ENCODE measurements at places on chromosomes 12 and 14.

GRCh38 chr14:101908795-101909194 lies 55.6 kb upstream of the DYNC1H1 start:
- DNase-seq: no peak

- no peak for DNase-seq
Observed at GRCh38 chr14:94543449-94544124, 17.7 kb upstream of the SERPINA4 start.

GRCh38 chr12:95545731-95546490 lies 5.4 kb downstream of the USP44 start:
- no peak for DNase-seq

GRCh38 chr12:34054938-34055337 lies 32.6 kb downstream of the ALG10 start:
- DNase-seq: no peak

DNA sequence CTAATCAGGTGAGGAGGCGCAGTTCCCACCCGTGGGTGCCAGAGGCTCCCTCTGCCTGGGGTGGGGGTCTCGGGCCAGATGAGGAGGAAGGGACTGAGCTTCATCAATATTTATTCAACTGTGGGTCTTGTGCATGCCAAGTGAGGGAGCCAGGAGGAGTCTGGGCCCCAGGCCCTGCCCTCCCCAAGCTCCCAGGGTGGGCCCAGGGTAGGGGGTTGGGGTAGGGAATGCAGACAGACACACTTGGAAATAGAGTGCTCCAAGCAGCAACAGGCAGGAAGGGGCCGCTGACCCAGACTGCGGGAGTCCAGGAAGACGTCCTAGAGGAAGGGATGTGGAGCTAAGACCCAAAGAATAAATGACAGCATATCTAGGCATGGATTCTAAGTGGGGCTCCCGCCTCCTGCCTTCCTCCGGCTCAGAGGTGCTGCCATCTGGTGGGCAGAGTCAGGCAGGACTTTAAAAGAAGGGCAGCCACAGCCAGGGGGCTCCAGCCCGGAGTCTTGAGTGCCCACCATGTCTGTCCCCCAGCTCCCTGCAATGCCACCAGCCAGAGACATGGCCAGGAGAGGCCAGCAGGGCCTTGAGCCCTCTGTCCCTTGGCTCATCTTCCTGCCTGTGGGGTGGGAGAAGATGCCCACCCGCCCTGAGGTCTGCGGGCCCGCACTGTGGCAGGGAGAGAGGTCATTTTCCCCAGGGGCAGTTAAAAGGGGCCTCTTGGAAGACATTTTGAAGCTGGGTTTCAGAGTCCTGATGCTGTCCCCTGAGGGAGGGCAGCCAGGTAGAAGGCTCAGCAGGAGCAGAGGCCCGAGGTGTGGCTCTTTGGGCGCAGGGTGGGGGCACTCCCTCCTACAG lies 70.1 kb downstream of the PHETA1 start:
- DNase-seq: no peak

- no peak for DNase-seq
Observed at GRCh38 chr12:42677461-42677860, 87.9 kb upstream of the PRICKLE1 start.

DNA sequence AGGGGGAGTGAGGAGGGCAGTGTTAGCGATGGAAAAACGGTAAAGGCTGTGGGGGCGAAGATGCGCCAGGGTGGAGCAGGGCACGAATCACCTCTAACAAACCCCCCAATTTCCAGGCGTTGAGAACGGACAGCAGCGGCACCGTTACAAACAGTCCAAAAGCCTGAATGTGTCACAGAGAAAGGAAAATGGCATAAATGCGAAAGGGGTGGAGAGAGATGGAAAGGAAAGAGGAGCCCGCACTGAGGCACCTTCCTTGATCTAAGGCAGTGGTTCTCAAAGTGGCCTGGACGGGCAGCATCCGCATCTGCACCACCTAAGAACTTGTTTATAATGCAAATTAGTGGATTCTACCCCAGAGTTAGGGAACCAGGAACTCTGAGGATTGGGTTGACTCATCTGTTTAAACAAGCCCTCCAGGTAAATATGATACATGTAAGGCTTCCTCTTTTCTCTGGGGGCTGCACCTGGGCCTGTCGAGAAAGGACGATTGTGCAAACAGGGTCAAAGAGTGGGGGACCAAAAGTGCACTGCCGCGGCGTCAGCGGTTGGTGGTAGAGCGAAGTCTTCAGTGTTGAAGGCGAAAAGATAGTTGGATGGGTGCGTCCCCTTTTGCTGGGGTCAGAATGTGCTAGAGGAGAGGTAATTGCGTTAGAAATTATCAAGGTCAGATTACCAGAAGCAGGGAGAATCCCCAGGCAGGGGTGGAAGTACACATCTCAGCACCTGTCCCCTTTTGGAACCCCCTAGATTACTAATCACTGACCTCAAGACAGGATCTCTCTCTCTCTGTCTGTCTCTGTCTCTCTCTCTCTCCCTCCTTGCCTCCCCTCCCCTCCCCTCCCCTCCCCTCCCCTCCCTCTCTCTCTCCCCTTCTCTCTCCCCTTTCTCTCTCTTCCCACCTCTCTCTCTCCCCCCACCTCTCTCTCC lies 1.3 kb upstream of the KCNH5 start:
- DNase-seq: no peak

DNA sequence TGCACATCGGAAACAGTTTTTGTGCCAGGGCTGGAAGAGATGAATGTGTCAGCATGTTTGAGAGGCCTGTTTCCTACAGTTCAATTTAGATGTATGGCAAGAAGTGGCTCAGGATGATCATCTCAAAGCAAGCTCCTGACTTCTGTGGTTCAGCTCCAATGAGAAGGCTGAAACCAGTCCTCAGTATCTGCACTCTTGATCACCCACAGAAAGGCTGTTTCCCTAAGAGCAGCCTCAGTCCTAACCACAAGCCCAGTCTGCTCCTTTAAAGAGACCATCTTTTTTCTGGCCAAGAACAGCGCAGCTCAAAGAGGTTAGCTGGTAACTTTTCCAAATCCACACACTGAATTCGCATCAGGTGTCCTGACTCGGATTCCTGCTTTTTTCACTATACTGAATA lies 19.2 kb downstream of the CSRP2 start:
- no peak for DNase-seq

DNA sequence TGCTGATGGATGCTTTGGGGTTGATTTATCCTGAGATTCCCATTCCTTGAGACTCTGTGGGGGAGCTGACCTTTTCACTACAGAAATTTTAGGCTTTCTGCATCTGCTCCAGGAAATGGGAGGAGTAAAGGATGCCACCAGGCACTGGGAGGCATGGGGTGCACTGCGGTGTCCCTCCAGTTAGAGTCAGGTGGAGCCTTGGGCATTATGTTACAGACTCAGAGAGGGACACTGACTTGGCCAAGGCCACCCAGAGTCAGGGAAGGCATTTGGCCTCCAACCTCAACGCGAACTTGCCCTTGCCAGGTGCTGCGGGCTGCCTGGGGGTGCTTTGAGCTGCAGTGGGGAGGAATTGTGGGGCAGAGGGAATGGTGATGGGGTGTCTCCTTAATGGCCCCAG lies 58.0 kb upstream of the TBX3 start:
- no peak for DNase-seq

DNA sequence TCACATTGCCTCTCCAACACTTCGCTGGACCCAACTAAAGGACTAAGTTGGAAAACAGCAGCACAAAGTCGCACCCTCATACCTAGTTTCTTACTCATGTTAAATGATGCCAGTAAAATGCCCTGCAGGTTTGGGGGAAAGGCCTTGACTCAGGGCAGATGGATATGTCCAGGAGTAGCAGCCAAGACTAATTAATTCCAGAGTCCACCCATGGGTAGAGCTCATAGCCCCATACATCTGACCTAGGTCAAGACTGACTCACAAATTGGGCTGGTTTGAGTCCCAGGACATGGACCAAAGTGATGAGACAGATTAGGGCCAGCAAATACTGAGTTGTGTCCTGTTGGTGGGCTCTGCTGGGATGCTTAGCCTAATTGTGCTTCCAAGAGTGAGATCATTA lies 224.0 kb upstream of the BTG1 start:
- DNase-seq: no peak

- no peak for DNase-seq
Observed at GRCh38 chr12:107978201-107978600, 150.9 kb upstream of the WSCD2 start.

GRCh38 chr14:44609876-44610510 lies 102.9 kb upstream of the FSCB start:
- no peak for DNase-seq

DNA sequence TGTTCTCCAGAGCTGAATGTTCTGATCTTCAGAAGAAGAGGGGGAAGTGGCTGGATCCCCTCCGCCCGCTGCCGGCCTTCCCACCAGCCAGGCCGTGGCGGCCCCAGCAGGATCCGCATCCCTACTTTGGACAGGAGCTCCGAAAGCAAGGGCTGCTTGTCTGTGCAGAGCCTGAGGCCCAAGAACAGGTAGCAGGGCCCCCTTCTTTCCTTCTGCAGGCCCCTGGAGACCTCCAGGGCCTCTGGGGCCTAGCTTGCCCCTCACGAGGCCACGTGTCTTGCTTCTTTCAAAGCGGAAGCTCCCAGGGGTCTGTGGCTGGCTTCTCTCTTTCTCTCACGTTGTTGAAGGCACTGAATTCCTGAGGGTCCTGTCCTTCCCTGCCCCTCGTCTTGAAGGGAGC lies 13.2 kb downstream of the PGF start:
- DNase-seq: no peak

DNA sequence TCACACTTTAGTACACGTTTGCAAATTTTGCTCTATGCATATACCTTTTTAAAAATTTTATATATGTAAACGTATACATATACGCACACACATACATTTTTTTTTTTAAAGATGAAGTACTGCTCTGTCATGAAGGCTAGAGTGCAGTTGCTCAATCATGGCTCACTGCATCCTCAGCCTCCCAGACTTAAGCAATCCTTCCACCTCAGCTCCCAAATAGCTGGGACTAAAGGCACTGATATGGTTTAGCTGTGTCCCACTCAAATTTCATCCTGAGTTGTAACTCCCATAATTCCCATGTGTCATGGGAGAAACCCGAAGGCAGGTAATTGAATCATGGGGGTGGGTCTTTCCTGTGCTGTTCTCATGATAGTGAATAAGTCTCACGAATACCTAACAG lies 220.8 kb upstream of the CAND1 start:
- DNase-seq: no peak

GRCh38 chr12:107558816-107559382 lies 126.7 kb upstream of the PWP1 start:
- no peak for DNase-seq

- no peak for DNase-seq
Observed at GRCh38 chr14:41663473-41663850, 56.8 kb downstream of the LRFN5 start.

DNA sequence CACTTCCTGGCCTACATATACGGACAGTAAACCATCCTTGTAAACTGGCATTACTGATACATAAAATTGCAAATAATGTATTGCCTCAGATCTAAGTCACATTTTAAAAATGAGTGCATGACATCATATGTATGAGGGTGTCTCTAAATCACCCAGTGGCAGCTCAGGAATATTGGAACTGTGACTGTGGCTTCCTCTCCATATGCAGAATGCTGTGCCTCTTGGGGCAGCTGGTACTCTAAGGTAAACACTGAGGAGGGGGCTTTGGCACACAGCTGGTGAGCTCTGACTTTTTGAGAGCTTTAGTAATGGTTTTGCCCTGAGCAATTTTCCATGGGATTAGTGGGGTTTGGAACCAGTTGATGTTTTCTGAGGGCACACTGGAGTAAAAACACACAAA lies 263.7 kb downstream of the BMP4 start:
- no peak for DNase-seq

DNA sequence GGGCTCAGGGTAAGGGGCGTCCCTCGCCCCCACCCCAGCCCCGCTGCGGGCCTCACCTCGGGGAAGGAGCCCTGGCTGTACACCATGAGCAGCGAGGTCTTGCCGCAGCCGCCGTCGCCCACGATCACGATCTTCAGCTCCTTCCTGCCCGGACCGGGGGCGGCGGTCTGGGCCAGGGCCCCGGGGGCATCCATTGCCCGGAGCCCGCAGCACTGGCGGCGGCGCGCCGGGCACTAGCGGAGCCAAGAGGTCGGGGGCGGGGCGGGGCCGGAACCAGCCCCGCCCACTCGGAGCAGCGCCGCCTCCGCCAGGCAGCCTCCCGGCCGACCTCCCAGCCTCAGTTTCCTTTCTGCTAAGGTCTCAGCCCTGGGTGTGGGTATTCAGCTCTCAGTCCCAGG lies at the start of gene RHOF:
RHOF (minus strand) TSS at position 249 of the 398 bp plus-strand sequence; CDS start at position 194, 55 bp downstream.
- DNase-seq: no peak

DNA sequence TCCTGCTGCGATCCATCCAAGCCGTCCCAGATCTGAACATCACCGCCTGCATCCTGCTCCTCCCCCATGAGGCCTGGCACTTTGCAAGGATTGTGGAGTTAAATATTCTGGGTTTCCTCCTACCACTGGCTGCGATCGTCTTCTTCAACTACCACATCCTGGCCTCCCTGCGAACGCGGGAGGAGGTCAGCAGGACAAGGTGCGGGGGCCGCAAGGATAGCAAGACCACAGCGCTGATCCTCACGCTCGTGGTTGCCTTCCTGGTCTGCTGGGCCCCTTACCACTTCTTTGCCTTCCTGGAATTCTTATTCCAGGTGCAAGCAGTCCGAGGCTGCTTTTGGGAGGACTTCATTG lies 8.2 kb downstream of the BDKRB1 start:
- DNase-seq: no peak

GRCh38 chr14:84202486-84202885 lies 1327.5 kb upstream of the FLRT2 start:
- DNase-seq: no peak

DNA sequence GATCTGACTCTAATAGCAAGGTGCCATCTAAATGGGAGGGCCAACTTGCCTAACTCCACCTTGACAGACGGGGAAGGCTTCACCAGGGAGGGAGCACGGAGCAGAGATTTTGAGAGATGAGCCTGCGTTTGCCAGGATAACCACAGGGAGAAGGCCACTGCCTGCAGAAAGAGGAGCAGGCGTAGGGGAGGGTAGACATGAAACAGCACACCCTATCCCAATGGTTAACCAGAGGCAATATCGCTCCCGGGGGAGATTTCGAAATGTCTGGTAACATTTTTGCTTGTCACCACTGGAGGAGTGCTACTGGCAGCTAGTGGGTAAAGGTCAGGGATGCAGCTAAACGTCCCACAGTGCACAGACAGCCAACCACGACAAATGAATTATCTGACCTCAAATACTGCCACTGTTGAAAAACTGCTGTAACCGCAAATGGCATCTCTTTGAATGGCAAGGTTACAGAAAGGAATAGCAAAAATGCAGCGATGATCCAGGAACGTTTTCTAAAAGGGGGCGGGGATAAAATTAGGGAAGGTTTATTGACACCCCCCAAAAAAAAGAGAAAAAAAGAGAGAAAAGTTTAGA lies 126.0 kb upstream of the ATF7IP start:
- no peak for DNase-seq

- DNase-seq: no peak
Observed at GRCh38 chr14:67343601-67344230, 15.9 kb downstream of the ATP6V1D start.
